ENCODE measurements at places on chromosomes 3 and 15. TPM values are rescaled to one million over a fixed set of nuclear protein-coding genes. Genes with fewer than 3 reads are reported as not detected.

Gene SLC6A20
- total RNA-seq, result 4.2 TPM

Gene ST8SIA2
- total RNA-seq, result not detected

- no peak for DNase-seq
Observed at GRCh38 chr3:35638980-35639253, 408 bp upstream of the ARPP21 start.

DNA sequence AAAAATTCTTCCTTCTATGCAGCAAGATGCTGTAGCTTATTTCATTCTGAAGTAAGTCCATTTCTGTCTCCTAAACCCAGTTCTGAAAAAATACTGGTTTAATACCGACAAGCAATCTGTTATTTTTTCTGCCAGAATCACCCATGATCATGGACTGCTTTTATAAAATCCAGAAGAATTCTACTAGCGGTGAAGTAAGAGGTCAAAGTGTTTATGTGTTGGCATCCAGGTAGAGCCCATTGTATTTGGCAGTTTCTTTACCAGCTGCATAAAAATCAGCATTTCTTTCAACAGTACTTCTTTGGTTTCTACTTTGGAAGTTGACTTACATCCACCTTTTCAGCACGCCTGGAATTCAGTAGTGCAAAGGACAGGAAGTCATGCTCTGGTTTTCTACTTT, 484.8 kb downstream of the NAALADL2 start:
- DNase-seq, result no peak

GRCh38 chr15:58077427-58077826, 11.9 kb upstream of the ALDH1A2 start:
- DNase-seq, result no peak

DNA sequence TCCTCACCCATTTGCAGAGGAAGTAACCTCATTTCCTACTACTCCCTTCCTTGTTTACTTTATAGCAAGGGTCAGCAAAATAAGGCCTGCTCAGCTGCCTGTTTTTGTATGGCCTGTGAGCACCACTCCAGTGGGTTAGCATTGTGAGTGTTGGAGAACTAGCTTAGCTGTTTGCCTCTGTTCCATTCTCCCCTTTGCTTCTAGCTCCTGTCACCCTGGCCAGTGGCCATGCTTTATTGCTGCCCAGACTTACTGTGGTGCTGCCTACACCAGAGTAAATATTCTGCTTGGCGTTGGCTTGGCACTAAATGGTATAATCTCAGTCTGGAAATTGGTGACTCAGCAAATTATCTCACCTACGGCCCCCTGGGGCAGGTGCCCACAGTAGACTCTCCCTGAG, 8.8 kb downstream of the PDCD6IP start:
- no peak for DNase-seq

DNA sequence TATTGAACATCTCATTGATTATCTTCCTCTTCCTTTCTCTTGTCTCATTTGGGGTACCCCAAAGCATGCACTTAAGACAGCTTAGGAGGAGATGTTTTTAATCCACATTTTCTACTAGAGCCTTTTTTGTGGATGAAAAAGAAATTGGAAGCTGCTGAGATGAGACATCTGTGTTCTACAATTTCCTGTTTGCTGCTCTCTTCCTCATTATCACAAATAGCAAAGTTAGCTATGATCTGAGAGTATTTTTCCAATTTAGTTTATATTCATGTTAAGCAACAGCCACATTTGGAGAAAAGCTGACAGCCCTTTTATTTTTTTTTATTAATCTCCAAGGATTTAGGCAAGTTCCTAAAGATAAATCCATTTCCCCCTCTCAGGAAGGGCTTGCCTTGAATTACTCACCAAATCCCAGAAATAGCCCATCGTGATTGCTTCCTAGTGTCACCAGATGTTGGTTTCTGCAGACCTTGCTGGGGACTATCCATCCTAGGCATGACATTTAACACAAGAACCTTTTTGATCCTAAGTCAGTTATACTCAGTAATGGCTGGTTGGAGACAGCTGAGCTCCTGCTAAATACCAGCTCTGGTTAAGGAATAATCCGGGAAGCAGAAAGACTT, 70.8 kb upstream of the FILIP1L start:
- DNase-seq, result no peak

- no peak for DNase-seq
Observed at GRCh38 chr3:192489579-192489978, 237.8 kb downstream of the FGF12 start.

Gene NME9
- 3.5 TPM for total RNA-seq

DNA sequence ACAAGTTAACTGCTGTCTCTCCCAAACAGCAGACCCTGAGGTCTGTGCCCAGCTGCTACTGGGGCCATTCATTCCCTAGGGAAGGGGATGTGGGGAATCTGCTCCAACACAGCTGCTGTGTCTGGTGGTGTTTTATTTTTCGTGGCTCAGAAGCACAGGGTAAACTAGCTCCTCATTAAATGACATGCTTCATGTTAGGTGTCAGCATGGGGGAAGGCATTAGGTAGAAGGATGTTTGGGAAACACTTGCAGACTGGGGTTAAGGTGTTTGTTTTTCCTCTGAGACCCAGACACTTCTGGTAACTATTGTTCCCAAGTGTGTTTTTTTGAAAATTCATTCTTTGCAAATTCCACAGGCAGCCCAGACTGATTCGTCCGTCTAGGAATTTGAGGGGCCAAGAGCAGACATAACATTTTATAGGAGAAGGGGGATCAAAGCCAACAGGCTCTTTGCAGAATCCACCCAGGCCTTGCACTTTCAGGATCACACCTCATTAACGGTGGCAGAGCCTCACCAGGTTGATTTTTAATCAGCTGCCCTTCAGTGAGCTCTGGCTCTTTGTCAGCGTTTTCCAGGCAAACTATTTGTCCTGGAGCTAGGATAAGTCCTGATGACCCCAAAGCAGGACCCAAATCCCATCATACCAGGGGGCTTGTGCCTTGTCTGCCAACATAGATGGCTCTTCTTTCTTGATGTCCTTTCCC, 65.4 kb upstream of the ITGA11 start:
- DNase-seq, result no peak

Gene UBAP1L
- 4.1 TPM for total RNA-seq

DNA sequence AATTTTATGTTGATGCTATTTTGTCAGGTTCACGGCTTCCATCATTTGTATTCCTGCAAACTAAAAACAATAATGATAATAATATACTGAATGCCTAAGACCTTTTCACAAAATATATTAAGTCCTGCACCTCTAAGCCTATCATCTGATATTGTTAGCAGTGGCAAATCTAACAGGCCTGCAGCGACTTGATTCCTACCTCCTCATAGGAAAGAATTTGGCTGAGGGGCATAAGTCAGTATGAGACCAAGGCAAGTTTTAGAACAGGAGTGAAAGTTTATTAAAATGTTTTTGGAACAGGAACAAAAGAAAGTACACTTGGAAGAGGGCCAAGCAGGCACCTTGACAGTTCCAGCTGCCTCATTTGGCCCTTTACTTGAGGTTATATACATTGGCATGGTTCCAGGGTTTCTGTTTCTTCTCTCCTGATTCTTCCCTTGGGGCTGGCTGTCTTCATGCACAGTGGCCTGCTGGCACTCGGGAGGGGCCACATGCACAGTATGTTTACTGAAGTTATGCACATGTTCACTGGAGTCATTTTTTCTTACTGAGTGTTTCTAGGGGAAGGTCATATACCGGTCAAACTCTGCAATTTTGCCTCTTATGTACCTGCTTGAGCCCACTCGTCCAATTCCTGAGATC, 418.1 kb downstream of the EPHA6 start:
- DNase-seq, result no peak

DNA sequence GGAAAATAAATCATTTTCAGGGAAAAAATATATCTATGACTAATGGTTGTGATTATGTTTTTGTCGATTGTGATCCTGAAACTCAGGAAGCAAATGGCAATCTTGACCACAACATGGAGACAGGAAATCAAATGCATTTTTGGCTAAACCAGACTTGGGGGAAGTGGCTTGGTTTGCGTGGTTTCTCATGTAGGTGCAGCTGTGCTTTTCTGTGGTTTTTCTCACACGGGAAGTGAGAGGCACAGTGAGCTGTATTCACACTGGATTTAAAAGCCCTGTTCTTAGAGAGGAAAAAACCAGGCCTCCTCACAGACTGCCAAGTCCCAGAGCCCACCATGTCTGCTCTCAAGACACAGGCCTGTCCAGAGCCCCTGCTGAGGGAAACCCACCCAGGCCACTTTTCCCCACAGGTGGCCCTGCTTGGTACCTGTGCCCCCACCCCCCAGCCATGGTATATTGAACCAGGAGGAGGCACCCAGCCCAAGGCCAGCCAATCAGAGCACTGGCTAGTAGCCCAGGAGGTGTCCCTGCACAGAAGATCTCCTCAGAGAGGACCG, 46.1 kb downstream of the BTD start:
- DNase-seq, result no peak

Gene GHSR
- not detected for total RNA-seq

Gene LEKR1
- total RNA-seq, result 5.8 TPM

DNA sequence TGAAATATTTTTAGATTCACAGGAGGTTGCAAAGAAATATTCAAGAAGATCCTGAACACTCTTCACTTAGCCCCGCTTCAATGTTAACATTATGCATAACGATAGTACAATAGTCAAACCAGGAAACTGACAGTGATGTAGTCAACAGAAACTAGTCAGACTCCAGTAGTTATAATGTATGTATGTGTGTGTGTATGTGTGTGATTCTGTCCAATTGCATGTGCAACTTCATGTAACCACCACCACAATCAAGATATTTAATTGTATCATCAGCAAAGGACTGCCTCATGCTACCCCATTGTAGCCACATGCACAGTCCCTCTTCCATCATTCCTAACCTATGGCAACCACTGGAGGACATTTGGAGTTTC, 77.9 kb downstream of the APBA2 start:
- no peak for DNase-seq

Measured in lower lobe of right lung (tissue), 2 donors.